Brain (organoid and tissue), 16 donors: ENCODE measurements at places on chromosomes 5 and 9.

- DNase-seq = no peak
These were observed 30.0 kb upstream of the IL6ST start for GRCh38 chr5:56024810-56025150.

DNA sequence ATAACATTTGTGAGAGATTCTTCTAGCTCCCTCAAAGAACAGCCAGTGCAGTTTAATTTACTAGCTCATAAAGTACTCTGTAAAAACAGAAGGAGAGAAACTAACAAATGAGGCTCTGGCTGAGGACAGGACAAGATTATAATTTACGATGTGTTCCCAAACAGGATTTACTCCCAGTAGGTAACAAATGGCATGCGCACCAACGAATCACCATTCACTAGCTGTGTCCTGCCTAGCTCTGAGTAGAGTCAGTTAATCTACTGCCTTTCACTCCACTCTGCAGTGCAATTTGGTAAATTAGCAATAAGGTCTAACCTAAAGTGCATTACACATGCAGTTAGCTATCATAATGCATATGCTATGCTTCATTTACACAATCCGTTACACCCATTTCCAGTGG lies 497.4 kb upstream of the CCNG1 start:
- DNase-seq = no peak

DNA sequence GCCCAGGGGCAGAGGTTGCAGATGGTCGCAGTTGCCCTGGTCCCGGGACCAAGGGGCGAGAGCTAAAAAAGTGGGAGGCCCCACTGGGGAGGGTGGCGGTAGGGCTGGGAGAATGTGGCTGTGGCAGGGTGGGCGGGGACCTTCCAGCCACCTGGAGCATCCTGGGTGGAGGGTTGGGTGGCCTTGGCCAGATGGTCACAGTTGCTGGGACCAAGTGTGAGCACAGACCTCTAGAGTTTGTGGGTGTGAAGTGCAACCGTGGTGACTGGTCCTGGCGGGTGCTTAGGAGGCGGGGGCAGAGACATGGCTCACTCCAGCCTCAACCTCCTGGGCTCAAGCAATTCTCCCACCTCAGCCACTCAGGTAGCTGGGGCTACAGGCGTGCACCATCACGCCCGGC lies 5.7 kb upstream of the TRAF2 start:
- no peak for DNase-seq

DNA sequence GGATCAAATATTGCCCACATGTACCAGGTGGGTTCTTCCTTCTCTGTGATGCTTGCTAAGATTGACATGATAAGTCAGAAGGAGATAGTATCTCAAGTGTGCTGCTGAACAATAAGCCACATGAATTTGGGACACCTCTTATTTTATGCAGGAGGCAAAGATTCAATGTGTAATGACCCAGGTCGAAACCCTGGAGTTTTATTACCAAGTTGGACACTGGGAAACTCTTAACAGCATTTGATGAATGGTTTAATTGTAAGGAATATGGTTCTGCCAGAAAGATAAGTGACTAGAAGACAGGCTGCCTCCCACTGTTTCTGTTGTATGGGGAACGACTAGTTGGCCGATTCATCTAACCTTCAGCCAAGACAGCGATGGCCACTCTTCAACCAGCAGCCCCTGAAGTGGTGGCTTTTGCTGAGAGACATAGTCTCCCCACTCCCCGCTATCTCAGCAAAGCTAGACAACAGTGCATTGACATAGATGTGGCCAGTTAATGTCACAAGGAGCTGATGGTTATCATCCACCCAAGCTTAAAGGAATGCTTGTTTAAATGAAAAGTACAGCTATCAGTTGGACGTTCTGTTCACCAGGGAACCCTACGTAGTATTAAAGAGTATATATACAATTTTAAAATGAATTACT lies 407.7 kb downstream of the KDM4C start:
- no peak for DNase-seq

DNA sequence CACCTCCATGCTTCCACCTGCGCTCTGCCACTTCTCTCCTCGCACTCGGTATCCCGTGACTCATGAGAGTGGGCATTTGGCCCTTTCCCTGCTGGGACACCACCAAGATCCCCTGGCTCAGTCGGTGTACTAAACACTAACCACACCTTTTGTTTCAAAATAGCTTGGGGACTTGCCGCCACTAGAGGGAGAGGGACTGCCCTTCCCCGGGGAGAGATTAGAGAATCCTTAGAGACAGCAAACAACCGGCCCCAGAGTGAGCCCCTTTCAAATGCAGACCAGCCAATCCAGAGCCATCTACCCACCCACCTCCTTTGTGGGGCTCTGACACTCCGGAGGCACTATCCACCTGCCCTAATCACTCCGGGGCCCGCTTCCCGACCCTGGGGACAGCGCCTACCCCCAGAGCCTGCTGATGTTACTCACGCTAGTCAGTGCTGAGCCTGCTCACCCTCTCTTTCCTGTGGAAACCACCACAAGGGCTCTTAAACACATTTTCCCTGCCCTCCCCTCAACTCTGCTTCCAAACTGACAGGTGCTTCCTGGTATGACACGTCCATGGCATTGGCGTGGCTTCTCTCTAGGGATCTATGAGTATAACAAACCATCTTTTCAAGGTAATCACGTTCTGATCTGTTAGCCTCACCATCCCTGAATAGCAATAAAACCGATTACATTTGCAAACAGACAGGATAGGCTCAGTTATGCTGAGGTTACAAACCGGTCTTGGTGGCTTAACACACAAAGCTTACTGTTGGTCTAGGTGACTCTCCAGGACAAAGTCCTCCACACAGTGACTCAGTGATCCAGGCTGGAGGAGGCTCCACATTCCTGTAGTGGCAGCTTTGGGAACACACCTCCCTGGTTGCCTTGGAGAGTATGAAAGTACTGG lies 180.1 kb upstream of the MVB12B start:
- no peak for DNase-seq

GRCh38 chr9:6562201-6562600 lies 83.3 kb downstream of the GLDC start:
- no peak for DNase-seq

GRCh38 chr9:136160995-136161610 lies 42.4 kb upstream of the TMEM250 start:
- no peak for DNase-seq

GRCh38 chr5:15791274-15791673 lies 291.3 kb downstream of the FBXL7 start:
- DNase-seq = peak; percentile 34

GRCh38 chr5:140966293-140967225 lies at the start of gene PCDHAC2:
TSS of gene PCDHAC2 (plus strand) at chr5:140966476. CDS start at chr5:140966767, 291 bp downstream.
- DNase-seq = peak; percentile 89

- DNase-seq = no peak
These were observed 13.4 kb downstream of the FBXO10 start for GRCh38 chr9:37562826-37563225.

GRCh38 chr9:18405240-18405639 lies 68.7 kb upstream of the ADAMTSL1 start:
- no peak for DNase-seq

GRCh38 chr5:146681585-146682105 lies 165.7 kb upstream of the GPR151 start:
- no peak for DNase-seq

DNA sequence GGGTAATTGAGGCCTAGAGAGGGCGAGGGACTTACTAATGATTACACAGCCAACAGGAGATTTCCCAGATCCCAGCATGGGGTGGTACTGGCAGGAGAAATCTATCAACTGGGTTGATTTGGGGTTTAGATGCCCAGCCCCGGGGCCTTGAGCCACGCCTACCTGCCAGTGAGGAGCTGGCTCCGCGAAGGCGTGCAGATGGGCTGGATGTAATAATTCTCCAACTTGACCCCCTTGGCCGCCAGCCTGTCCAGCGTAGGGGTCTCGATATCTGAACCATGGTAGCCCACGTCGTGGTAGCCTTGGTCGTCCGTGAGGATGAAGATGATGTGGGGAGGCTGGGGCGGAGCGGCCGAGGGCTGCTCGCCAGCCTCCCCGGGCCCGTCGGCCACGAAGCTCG lies 804 bp downstream of the ARSI start:
- DNase-seq = no peak

- peak; percentile 57 for DNase-seq
These were observed 12.3 kb downstream of the IFNA21 start for GRCh38 chr9:21154018-21154608.
